ENCODE measurements at places on chromosomes 5 and 9.

- no peaks in the 10 kb centered on the region for H3K4me1 ChIP-seq
- H3K27me3 ChIP-seq = no peaks in the 10 kb centered on the region
- no peaks in the 10 kb centered on the region for H3K36me3 ChIP-seq
- DNase-seq = no peak
- H3K4me3 ChIP-seq = no peak overlapping the region
Measured at GRCh38 chr5:53712327-53712726, 151.9 kb downstream of the NDUFS4 start.

DNA sequence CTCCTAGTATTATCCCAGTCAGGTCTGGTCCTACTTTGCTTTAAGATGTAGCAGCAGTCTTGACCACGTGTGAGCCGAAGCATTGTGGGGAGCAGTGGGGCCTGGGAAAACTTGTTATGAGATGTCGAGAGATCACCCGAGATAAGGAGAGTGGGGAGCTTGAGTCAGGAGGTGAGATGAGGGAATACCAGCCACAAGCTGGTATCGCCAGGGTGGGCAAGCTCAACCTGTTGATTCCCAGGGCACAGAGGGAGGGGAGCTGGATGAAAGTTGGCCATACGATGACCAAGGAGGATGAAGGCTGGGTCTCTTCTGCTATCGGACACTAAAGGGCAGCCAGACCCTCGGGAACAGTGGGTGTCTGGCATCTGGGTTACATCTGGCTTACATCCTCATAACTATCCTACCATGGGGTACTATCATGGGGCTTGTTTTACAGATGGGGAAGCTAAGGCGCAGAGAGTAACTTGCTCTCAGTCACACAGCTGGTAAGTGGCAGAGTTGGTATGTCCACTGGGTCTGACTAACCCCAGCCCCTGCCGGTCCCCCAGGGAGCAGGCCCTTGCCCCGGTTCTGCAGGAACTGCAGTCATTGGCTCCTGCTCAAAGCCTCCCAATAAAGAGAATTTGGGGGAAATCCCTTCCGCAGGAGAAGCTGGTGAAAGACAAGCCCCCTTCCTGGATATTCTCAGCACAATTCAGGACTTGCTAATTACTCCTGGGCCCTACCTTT, 13.4 kb upstream of the TIFAB start:
- H3K27me3 ChIP-seq = peaks cover 30% of the 10 kb centered on the region
- H3K27ac ChIP-seq = no peak overlapping the region
- peaks cover 12% of the 10 kb centered on the region for H3K4me1 ChIP-seq
- H3K36me3 ChIP-seq = no peaks in the 10 kb centered on the region
- no peak overlapping the region for H3K4me3 ChIP-seq
- DNase-seq = peak; percentile 41

GRCh38 chr9:17789316-17789715, 210.4 kb downstream of the SH3GL2 start:
- no peak for DNase-seq
- H3K36me3 ChIP-seq = no peaks in the 10 kb centered on the region
- H3K27me3 ChIP-seq = peaks cover 4% of the 10 kb centered on the region
- H3K4me3 ChIP-seq = no peak overlapping the region
- no peaks in the 10 kb centered on the region for H3K4me1 ChIP-seq

DNA sequence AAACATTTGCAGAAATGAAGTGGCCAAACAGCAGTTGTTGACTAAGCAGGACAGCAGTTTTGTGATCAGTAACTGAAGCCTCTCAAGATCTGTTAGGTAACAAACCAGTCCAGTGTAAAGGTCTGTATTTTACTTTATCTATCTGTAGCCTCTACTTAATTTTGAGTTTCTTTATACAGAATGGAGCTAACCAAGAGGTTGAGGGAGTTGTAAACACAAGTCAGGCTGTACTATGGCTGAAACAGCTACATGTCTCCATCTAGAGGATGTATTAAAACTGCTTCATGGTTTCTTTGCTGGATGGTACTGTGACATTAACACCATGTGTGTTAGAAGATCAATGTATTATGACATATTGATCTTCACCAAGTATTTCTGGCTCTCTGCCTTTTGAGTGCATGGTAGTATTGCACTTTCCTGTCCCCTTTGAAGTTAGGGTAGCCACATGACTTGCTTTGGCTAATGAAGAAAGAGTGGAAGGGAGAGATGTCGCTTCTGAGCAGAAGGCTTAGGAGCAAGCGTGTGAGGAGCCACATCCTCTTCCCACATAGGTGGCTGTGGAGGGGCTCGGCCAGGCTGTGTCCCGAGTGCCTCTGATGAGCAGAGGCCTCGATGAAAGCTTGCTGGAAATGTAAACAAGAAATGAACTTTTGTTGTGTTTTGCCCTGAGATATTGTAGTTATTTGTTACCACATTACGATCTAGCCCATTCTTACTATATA, 105.6 kb upstream of the PCA3 start:
- DNase-seq = no peak
- H3K4me1 ChIP-seq = peaks cover 7% of the 10 kb centered on the region
- H3K36me3 ChIP-seq = no peaks in the 10 kb centered on the region
- no peak overlapping the region for H3K4me3 ChIP-seq
- no peaks in the 10 kb centered on the region for H3K27me3 ChIP-seq

DNA sequence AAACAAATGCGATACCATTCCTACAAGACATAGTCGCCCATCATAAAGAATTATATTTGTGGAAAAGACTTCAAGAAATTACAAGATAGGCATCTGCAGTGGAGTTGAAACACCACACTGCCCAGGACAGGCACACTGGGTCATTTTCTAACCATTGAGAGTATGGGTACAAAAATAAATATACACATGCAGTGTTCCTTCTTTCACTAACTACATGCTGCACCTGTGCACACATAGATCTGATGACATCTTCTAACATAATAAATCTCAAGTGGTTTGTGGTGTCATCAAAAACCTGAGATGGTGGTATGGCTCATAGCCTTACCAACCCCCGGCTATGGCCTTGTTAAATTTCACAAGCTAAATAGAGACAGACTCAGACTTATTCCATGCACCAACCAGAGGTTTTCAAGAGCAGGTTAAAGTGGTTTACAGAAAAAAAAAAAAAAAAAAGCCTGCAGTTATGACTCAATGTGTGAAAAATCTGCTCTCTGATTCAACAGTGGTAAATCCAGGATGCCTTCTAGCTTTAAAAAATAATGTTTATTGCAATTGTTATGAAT, 12.4 kb upstream of the NFIB start:
- H3K27ac ChIP-seq = no peak overlapping the region
- no peak for DNase-seq
- no peak overlapping the region for H3K4me3 ChIP-seq
- no peaks in the 10 kb centered on the region for H3K36me3 ChIP-seq
- peaks cover 19% of the 10 kb centered on the region for H3K4me1 ChIP-seq
